Hematopoietic multipotent progenitor cell treated with erythropoietin and hydrocortisone succinate and interleukin-3 and kit ligand, for 15 days (in vitro differentiated cells): ENCODE measurements at places on chromosomes 3 and 15.
A peak's percentile ranks its signal among the peaks of the same experiment; 100 is the strongest.

DNA sequence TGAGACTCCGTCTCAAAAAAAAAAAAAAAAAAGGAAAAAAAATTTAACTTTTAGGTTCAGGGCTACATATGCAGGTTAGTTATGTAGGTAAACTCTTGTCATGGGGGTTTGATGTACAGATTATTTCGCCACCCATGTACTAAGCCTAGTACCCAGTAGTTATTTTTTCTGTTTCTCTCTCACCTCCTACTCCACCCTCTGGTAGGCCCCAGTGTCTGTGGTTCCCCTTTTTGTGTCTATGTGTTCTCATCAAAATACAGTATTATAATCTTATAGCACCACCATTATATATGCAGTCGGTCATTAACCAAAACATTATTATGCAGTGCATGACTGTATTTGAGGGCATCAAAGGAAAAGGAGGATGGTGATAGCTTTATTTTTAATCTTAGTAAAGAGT lies 47.3 kb downstream of the CHP1 start:
- no peak for DNase-seq

GRCh38 chr3:40476478-40477470 lies at the start of gene ZNF619:
TSS of gene ZNF619 (plus strand) at chr3:40477122. CDS start at chr3:40477980, 858 bp downstream.
- DNase-seq = peak; percentile 70

GRCh38 chr3:98728672-98729071 lies 34.5 kb upstream of the ST3GAL6 start:
- no peak for DNase-seq

- peak; percentile 71 for DNase-seq
Observed at GRCh38 chr15:66566963-66567531, 1.2 kb upstream of the LCTL start.

DNA sequence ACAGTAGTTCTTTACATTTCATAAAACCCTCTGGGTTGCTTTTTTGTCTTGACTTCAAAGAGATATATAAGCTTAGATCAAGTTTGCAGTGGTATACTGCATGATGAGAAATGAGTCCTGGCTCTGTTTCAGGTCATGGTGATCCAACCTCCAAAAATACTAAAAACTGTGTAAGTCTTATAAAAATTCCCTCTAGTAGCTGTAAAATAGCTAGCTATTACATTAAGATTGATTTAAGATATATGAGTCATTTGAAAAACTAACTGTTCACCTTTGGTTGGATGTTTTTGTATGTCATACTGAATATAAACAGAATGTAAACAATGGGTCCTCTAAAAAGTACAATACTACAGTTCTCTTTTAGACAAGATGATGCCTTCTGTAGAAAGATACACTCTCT lies 879.2 kb downstream of the ROBO1 start:
- DNase-seq = no peak

DNA sequence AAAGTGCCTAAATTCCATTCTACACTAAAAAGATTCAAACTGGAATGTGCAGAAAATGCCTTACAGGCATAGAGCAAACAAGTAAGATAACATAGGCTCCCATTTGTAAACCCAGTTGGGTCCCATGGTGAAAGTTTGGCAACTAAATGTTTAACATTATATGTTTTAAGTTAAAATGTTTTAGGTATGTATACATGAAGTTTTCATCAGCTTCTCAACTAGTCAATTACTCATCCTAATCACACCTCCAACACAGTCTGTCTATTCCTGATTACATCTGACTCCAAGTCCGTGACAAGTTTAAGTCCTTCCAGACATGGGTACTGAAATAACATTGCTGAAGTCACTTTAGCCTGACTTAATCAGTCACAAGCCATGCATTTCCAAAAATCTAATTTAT lies 25.0 kb downstream of the MYLK start:
- DNase-seq = no peak

GRCh38 chr15:75654201-75654907 lies 6.6 kb downstream of the SNX33 start:
- no peak for DNase-seq

GRCh38 chr3:99084826-99085225 lies 183.3 kb upstream of the DCBLD2 start:
- DNase-seq = no peak

GRCh38 chr3:172137287-172138192 lies 98.2 kb downstream of the FNDC3B start:
- DNase-seq = no peak
